ENCODE measurements at places on chromosomes 6 and 20.

- DNase-seq = no peak
Observed at GRCh38 chr20:47349365-47350180, 6.9 kb downstream of the ZMYND8 start.

DNA sequence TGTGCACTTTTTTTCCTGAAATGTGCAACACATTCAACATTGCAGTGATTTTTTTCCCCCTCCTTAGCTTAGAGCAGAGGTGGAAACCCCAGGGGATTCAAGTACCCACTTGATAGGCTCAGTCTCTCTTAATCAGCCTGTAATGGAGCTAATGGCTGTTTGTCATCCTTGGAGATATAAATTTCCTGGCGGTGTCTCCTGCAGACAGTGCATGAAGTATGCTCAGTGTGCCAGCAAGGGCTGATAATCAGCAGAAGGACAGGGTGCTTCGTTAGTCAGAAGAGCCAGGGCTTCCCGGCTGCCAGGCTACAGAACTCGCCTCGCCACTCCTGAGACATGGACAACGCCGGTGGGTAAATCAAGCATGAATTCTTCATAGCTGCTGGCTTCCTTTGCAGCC, 69.8 kb upstream of the PHACTR2 start:
- no peak for DNase-seq

DNA sequence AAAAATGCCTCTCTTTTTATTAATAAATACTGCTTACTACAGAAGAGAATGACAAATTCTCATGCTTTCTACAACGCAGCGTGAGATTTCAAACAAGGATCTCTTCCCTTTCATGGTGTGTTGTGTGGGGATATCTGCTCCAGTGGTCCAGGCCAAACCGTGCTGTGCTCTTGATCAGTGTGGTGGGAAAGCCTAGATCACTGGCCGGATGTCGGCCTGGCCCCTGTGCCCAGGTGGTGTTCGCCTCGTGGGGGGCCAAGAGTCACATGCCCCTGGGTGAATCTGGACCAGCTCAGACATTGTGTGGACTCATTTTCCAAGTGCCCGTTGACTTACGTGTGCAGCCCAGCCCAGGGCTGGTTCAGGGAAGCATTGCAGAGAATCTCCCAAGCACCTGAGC, 4.3 kb downstream of the CDH4 start:
- no peak for DNase-seq

DNA sequence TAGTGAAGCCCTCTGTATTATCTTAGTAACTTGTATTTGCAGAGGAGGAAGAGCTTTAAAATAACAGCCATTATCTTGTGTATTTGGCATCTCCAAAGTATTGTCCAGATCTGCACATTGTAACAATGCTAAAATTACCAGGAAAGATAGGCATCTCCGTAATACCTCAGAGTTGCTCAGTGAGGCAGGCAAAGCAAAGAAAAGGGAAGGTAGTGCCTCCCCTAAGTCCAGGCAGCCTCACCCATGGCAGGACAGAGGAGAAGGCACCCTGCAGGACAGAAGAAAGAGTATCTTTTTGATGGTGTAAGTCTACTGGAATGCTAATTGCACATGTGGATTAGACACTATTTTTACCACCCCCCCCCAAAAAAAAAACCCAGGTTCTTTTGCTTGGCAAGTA, 13.6 kb upstream of the SSTR4 start:
- DNase-seq = no peak

DNA sequence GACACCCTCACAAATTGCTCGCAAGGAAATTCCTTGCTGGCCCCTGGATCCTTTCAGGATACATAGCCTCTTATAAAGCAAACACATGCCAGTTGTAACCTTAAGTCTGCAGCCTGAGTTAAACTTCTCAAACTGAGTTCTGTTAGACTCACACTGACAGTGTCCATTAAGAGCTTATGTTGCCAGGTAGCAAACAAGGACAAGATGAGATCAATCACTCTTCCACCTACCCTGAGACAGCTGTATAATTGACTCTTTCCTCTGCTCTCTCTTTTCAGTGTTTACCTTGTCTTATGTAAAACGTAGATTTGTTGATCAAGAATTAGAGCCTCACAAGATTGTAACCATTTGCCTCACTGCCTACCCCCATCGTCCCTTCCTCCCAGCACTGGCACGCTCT, 359.8 kb downstream of the EPM2A start:
- no peak for DNase-seq

DNA sequence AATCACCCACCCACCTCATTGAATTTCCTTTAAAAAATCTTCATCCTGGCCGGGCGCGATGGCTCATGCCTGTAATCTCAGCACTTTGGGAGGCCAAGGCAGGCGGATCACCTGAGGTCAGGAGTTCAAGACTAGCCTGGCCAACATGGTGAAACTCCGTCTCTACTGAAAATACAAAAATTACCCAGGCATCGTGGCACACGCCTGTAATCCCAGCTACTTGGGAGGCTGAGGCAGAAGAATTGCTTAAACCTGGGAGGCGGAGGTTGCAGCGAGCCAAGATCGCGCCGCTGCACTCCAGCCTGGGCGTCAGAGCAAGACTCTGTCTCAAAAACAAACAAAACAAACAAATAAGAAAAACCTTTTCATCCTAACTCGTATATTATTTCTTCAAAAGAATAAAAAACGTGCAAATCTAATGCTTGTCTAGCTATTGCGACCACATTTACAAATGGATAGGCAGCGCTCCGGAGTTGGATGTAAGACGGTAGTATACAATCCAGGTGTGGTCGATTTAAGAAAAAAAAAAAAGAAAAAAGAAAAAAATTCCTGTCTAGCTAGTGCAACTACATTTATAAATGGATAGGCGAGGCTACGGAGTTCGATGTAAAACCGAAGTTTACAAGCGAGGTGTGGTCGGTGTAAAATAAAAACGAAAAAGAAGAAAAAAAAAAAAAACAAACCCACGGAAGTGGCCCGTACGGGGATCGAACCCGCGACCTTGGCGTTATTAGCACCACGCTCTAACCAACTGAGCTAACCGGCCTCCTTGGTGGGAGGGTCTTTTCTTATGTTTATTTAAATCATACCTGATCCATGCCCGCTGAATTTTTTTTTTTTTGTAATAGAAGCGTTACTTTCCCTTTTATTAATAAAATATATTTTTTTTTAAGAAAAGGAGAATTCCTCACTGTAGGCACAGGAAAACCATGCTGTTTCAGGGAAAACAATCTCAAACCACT, 70.7 kb upstream of the PRSS16 start:
- peak; percentile 65 for DNase-seq

DNA sequence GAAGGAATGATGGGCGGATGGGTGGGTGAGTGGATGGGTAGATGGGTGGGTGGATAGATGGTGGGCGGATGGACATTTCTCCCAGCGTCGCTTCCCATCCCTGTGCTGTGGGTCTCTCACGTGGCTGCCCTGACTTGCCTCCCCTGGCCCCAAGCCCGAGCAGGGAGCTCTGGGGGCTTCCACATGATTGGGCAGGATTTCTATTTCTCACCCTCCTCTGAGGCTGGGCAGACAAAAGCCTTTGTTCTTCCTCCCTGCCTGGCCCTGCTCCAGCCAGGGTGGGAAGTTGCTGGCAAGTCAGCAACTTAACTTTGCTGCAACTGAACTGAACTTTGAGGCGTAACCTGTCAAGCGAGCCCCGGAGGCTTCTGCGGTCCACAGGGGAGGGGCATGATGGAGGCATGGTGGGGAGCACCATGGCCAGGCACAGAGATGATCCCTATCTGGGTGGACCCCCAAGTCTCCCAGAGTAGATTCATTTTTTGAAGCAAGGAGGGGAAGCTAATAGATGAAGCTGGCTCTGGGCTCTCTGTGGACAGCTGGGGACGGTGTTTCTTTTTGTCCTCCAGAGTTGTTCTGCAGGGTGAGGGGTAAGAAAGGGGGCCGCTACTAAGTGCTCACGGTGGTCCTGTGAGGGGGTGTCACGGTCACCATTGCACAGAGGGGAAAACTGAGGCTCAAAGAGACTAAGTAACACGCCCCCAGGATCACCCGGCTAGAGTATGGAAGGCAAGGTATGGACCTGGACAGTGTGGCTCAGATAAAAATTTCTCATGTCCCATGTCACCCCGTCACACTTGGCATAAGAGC, 140.1 kb downstream of the CEBPB start:
- DNase-seq = no peak

- DNase-seq = no peak
Observed at GRCh38 chr6:37029249-37029971, 24.0 kb downstream of the FGD2 start.

DNA sequence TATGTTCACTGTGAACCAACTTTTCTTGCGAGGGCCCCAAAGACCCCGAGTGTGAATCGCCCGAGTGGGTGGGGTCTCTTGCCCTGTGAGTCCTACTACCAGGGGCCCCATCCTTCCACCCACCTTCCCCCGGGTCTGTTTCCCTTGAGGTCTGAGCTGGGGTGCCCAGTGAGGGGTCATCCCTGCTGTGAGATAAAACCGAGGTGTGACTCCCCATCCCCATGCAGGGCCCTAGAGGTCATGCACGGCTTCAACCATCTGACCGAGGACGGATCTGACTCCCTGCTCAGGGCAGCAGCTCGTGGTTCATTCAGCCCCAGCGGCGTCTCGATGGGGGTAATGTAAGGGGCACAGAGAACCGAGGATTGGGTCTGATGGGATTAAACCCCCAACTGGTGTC, 103.1 kb upstream of the SULF2 start:
- no peak for DNase-seq

- no peak for DNase-seq
Observed at GRCh38 chr6:100726666-100727065, 154.5 kb downstream of the ASCC3 start.

DNA sequence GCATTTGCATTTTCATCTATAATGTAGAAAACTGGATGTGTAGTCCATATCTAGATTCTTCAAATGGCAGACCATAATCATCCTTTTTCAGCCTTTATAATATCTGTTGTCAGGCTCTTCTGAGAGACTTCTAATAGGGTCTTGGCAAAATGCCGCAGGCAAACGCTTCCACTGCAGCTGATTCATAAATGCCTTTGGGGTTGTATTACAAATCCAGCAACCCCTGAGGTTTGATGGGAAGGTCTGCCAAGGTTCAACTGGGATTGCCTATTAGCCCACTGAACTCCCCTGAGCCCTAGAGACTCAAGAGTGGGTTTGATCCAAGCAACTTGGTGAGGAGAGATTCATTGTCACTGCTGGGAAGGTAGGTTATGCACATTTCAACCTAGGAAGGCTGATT, 365.2 kb upstream of the POU3F2 start:
- DNase-seq = no peak

- no peak for DNase-seq
Observed at GRCh38 chr20:7378864-7379605, 561.2 kb downstream of the HAO1 start.

DNA sequence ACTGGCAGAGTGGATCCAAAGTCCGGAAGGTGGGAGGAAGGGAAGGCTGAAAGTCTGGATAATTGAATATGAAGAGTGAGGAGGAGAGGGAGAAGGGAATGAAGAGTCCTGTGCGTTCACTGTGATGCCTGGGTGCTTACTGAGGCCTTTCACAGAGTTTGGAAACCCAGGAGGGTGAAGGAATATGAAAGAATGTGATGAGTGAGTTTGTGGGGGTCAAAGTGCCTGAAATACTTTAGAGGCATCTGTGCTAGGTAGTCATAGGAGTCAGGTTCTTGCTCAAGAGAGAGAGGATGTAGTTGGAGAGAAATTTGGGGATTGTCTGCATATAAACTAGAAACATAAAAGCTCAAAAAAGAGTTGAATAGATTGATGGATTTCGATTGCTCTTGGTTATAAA, 20.7 kb downstream of the NKX2-4 start:
- no peak for DNase-seq

- DNase-seq = no peak
Observed at GRCh38 chr20:10928841-10929421, 255.1 kb upstream of the JAG1 start.

- no peak for DNase-seq
Observed at GRCh38 chr6:150831577-150831976, 33.9 kb upstream of the MTHFD1L start.

GRCh38 chr6:12958052-12958706, 241.6 kb downstream of the PHACTR1 start:
- no peak for DNase-seq

GRCh38 chr6:82072121-82072521, 175.4 kb downstream of the IBTK start:
- DNase-seq = peak; percentile 45

GRCh38 chr6:119610265-119610664, 260.7 kb upstream of the MAN1A1 start:
- no peak for DNase-seq

DNA sequence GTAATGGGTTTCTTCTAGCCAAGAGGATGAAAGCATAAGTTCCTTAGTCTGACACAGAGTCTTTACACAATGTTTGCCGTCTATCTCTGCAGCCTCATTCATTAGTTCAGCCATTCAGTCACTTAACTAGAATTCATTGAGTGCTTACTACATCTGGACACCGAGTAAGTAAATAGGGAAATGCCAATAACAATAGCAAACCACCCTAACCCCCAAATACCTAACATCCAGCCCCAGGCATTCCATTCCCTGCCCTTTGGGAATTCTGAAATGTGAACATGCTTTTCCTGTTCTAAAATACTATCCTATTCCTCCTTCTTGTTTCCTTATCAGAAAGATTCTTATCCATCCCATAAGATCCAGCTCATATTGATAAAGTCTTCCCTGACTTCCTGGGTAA, 277.6 kb upstream of the RNF217 start:
- DNase-seq = no peak

DNA sequence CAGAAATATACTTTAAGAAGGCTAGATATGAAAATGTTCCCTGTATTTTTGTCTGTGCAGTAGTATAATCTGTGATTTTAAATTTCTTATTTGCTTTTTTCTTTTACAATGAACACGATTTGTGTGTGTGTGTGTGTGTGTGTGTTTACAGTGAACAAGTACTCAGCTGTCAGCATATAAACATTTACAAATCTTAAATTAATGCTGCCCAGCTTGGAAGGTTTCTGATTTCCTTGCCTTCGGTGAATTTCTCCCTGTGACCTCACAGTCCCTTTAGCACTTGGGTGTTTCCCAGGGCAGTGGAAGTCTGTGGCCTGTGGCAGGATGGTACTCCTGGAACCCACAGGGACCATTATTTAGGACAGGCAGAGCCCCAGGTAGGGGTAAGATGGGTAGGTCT, 37.6 kb downstream of the TXLNB start:
- DNase-seq = no peak

DNA sequence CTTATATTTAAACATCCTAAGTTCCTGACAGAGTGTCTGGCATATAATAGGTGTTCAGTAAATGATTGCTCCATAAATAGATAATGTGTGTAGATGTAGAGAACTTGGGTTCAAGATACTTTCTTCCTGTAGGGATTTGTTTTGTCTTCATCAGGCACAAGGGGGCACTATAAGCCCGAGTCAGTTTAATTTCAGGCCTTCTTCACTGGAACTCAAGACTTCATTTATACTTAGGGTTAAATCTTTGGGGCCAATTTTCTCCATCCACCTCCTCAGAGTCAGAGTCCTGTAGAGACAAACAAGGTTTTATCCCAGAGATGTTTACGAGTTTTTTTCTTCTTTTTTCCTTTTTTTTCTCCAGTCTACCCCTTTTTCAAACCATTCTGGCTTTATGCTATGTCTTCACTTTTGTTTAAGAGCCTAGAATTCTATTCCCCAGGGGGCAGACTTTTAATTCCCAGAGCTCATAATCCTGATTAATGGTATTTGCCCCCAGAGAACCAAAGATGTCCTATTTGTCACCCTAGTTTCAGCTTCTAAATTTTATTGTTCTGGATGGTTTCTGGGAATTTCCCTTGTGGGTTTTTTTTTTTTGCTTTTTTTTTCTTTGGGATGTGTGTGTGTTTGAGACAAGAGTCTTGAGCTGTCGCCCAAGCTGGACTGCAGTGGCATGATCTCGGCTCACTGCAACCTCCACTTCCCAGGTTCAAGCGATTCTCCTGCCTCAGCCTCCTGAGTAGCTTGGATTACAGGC, 88.4 kb downstream of the HFE start:
- DNase-seq = peak; percentile 32
